Stimulated activated CD4-positive, alpha-beta T cell treated with anti-CD3 and anti-CD28 coated beads, TNF-alpha, amount 100 ng/mL, for 48 hours (primary cell): ENCODE measurements at places on chromosomes 7 and 10.

GRCh38 chr7:75572396-75572795 is 80.3 kb downstream of the SPDYE5 start:
- DNase-seq: no peak

DNA sequence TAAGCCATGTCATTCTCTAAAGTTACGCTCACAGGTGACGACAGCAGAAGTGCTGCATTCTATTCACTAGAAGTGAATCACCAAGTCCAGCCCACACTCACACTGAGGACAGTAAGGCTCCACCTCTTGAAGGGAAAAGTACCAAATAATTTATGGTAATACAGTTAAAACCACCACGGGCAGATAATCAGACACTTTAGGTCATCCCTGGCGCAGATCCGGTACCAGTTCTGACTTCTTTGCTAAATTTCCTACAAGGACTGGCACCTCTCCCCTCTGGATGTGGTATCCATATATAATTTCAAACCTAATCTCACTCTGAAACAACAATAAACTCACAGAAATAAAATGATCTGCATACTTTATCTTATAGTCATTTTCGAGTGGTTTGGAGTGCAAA is 954.7 kb upstream of the GHITM start:
- DNase-seq: no peak

- DNase-seq: no peak
Observed at GRCh38 chr7:130719541-130719940, 14.5 kb downstream of the KLF14 start.

DNA sequence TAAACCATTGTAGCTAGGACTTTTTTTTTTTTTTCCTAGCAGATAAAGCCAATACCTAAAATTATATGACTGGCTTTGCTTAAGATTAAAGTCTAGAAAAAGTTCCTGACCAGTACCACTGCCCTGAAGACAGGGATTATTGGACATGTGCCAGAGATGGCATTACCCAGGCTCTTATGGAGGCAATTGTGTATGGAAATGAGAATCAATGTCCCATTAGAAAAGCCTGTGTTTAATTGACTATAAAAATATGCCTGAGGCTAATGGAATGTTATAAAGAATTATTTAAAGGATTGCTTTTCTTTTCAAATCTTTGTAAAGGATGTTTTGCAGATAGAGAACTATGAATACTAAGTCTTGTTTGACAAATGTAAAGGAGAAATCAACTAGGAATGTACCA is 196.7 kb downstream of the ANK3 start:
- no peak for DNase-seq

DNA sequence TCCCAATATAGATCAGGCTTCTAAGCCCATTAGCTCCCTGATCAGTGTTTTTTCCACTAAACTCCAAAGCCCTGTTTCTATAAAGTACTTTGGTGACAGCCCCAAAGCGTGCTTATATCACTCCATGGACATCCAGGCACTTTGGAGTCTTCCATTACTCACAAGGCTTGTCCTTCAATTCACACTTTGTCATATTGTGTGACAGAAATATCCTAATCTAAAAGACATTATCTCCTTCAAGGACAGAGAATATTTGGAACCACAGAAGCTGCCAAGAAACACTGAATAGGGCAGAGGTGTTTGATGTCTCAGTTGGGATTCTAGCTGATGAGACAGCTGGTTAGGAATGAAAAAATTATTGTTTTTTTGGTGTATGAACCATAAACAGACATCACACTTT is 18.4 kb downstream of the CYP2C19 start:
- no peak for DNase-seq

DNA sequence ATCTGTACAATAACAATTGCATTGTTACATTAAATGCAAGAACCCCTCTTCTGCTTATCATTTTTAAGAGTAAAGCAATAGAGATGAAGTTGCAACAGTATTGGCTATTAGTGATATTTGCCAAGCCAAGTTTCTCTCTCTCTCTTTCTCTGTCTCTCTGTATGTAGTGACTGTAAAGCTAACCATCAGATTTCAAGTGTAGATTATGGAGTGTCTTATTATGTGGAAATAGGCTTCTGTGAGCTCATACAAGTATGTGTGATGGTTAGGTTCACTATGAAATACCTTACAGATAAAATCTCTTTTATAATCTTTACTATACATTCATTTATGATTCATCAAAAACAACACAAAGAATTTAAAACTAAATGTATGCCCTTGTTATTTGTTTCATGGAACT is 28.6 kb upstream of the NRP1 start:
- no peak for DNase-seq

- DNase-seq: no peak
Observed at GRCh38 chr7:102927312-102927933, 14.6 kb downstream of the LRRC17 start.

- no peak for DNase-seq
Observed at GRCh38 chr10:125783957-125784356, 8.3 kb upstream of the MMP21 start.

DNA sequence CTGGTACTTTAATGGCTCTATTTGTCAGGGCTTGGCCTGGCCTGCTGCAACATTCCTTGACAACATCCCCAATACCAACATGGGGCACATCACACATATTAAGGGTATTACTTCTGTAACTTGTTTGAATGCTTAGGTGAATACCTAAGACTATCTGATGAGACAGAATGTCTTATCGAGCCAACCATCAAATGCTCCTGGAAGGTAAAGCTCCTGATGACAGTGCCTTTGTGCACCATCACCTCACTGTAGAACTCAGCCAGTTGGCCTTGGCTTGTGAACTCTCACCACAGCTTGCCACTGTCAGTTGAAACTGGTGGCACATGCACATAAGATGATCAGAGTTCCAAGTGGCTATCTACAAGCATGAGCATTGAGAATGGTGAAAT is 3.7 kb upstream of the MYO1G start:
- DNase-seq: no peak

GRCh38 chr7:33716581-33717477 is 188.5 kb upstream of the BMPER start:
- no peak for DNase-seq

- no peak for DNase-seq
Observed at GRCh38 chr7:18294411-18294810, 201.1 kb upstream of the HDAC9 start.

DNA sequence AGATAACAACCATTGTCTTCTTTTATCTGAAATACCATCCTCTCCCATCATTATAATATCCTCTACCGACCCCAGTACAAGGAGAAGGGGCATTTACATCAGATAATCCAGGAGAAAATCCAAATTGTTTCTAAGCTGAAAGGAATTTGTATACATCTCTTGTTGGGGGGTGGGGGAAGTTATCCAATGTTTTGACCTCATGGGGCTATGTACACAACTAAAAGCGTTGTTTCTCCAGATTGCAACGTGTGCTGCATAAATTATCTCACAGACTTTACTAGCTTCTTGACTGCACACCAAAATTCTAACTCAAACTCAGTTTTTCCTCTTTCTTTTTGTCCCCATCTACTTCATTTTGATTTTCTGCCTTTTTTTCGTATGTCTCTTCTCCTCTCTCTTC is 156.7 kb downstream of the TWIST1 start:
- no peak for DNase-seq

DNA sequence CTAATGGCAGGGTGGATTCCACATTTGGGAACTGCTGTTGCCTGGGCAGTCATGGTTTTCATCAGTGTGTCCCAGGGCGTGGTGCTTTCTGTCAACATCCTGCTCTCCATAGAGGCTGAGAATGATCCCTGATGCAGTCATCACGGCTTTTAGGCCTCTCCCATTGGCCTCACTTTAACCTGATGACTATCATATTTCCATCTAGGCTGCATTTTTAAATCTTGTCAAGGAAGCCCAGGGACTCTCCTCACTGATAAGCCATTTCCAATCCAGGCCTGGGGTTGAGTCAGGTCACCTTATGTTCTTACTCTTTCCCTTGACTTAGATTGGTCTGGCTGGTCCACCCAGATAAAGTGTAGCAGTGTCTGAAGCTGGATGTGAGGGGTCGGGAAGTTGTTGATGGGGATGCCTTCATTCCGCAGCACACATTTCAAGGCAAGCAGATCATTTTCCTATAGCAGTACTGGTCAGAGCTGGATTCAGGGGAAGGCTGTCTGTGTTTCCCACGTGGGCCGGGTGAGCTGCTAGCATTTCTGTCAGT is 177.0 kb downstream of the AUTS2 start:
- DNase-seq: no peak

- DNase-seq: no peak
Observed at GRCh38 chr10:33818343-33818742, 483.9 kb upstream of the NRP1 start.

DNA sequence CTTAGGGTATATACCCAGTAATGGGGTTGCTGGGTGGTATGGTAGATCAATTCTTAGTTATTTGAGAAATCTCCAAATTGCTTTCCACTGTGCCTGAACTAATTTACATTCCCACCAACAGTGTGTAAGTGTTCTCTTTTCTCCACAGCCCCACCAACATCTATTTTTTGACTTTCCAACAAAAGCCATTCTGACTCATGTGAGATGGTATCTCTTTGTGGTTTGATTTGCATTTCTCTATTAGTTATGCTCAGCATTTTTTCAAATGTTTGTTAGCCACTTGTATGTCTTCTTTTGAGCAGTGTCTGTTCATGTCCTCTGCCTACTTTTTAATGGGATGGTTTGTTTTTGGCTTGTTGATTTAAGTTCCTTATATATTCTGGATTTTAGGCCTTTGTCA is 66.4 kb downstream of the MGAM2 start:
- no peak for DNase-seq

DNA sequence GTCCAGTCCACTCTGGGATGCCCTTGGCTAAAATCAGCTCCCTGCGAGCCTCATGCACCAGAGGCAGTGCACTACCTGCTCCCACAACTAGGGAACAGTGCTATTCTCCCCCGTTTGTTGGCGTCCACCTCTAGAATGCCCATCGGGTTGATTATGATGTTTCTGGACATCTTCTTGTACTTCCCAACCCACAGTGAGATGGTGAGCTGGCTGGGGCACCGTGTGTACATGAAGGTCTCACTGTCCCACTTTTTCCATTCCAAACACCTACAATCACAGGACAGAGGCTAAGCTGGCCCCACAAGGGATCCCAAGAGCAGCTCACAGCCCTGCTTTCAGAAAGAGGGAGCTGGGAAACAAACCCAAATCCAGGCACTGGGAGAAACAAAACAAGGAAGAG is 126.2 kb upstream of the ZNF92 start:
- no peak for DNase-seq

DNA sequence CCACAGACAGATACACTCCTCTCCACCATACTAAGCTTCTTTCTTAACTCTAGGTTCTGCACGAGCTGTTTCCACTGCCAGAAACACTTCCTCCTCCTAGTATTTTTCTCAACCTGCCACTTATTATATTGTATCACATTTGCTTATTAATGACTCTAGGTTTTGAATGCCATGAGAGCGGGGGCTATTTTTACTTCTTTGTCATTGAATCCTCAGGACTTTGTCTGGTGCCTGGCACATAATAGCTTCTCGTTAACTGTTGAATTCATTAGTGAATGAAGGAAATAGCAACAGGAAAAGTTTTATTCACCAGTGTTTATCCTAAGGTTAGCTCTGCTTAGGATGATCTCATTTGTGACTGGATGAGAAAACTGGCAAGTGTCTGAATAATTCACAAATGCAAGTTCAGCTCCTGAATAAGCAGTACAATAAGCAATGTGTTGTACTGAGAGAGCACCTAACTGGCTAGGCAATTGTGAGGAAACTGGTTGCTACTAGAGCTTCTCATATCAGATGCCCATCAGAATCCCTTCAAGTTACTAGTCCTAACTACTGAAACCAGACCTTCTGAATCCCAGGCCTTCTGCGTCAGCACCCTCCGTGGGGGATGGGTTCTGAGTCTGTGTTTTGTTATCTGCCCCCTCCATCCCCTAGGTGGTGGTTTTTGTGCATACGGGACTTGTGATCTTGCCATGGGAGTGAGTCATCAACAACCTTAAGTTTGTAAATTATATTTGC is 92.7 kb downstream of the LSMEM1 start:
- DNase-seq: no peak

DNA sequence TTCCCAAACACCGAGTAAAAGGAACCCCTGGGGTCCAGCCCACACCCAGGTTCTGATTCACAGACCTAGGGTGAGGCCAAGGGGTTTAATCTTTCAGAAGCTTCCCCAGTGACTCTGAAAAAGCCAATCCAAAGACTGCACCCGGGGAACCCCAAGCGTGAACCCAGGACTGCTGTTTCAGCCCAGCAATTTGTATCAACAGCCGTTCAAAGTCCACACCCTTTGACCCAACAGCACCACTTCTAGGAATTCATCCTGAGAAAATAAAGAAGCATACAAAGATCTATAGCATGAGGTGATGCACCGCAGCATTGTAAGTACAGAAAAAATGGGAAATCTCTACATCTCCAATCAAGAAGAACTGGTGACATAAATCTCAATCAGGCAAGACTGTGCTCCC is 24.4 kb downstream of the DLG5 start:
- no peak for DNase-seq

DNA sequence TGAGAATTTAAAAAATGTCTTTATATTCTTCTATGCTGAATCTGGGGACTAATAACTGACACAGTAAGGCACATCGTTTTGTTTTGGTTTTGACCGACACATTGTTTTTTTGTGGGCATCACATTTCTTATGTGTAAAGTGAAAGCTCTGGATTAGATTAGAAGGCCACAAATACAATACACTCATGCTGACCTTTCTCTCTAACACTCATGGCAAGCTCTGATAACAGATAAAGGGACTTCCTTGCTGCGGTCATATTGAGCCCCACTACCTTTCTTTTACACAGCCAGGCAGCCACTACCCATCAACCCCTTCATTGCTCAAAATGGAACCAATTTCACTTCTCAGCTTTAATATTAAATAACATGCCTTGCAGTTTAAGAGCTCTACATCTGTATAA is 26.0 kb downstream of the PPP1R3A start:
- DNase-seq: no peak

DNA sequence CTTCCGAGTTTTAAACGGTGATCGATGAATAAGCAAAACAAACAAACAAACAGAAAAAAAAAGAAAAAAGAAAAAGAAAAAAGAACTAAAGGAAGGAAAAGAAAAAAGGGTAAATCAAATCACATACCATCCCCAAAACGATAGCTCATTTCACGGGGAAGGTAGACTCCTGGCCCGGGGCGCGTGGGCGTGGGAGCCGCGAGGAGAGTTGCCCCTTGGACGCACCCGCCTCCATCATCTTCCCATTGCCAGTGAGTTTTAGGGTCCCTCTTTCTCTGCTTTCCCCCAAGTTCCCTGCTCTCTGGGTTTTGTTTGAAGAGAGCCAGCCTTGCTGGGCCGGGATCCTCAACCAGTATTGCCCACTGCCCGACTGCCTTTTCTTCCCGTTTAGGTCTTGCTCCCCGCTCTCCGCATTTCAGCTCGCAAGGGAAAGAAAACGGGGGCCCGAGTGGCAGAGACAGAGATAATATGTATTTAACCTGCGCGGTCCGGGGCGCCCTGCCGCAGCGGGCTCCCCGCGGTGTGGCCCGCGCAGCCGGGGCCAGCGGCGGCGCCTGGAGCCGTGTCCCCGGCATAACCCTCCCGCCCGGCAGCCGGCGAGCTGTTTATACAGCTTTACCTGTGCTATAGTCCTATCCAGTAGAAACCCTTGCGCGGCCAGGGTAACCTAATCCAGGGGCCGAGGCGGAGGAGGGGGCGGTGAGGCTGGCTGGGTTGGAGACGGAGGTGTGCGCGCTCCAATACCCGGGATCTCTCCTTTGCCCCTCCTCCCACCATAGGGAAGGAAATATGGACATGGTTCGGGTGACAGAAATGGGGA is 5.2 kb upstream of the GATA3 start:
- DNase-seq: no peak
